ENCODE measurements at places on chromosomes 13 and 19.

- DNase-seq, result peak; percentile 99
Observed at GRCh38 chr19:19063183-19064097, at the start of gene SLC25A42. TSS of gene SLC25A42 (plus strand) at chr19:19063994. CDS start at chr19:19096125, 32,131 bp downstream.

DNA sequence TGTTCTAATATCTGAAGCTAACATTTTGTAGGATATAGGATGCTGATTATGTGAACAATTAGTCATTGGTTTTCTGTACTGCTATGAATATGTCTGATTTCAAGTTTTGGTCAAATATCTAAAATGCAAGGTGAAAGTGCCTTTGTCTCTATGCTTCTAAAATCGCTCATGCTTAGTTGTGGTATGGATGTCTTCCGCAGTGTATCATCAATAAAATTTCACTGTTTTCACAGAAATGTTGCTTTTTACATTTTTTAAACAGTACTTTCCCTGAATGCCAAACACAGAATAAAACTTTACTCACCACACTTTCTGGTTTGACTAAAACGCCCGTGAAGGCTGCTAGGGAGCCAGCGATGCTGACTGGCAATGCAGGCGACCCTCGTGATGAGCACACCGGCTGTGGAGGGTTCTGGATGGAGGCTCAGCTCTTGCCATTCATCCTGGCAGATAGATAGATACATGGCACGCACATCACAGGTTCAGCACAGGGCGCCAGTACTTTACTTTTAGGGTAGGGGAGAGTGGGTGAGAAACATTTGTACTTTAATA, 40.1 kb downstream of the SLC7A9 start:
- DNase-seq, result no peak

DNA sequence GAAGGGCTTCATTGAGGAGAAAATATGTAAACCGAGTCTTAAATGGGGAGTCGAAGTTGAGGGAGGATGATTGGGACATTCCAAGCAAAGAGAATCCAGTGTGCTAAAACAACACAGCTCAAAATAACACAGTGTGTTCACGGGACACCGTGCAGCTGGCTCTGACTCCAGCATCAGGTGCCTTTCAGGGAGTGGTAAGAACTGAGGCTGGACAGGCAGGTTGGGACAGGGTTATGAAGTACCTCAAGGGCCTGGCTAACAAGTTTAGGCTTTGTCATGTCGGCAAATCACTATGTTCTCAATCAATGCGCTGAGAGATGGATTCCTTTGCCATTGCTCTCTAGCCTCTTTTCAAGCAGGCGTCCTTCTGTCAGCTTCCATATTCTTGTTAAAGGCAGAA, 27.5 kb upstream of the WDFY2 start:
- no peak for DNase-seq

DNA sequence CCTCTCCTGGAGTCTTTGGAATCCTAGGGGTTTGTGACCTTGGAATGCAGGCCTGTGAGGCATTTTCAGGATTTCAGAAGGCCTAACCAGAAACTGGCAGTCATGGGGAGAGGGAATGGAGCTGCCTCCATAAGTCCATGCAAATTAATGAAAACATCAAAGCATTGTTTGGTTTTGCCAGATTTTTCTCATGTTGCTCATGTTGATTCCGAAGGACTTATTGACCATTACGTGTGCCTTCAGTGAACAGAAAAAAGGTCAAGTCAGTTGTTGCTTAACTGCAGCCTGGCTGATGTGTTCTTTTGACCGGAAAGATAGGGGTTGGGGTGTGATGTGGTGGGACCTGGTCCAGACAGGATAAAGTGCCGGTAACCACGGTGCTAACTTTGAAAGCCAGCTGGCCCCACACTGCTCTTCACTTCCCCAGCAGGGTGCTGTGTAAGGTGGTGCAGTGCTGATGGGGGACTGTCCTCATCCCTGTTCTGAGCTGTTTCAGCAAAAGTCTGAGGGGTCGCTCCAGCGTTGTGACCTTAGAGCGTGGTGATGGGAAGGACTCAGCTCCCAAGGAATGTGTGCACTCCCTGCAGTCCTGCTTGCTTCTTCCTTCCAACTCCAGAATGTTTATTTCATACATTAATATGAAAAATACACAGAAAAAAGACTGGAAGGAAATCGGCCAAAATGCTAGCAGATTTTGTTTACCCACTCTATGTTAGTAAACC, 3.5 kb downstream of the RNF113B start:
- no peak for DNase-seq

GRCh38 chr13:99294958-99295357, 12.2 kb downstream of the GPR183 start:
- DNase-seq, result no peak

DNA sequence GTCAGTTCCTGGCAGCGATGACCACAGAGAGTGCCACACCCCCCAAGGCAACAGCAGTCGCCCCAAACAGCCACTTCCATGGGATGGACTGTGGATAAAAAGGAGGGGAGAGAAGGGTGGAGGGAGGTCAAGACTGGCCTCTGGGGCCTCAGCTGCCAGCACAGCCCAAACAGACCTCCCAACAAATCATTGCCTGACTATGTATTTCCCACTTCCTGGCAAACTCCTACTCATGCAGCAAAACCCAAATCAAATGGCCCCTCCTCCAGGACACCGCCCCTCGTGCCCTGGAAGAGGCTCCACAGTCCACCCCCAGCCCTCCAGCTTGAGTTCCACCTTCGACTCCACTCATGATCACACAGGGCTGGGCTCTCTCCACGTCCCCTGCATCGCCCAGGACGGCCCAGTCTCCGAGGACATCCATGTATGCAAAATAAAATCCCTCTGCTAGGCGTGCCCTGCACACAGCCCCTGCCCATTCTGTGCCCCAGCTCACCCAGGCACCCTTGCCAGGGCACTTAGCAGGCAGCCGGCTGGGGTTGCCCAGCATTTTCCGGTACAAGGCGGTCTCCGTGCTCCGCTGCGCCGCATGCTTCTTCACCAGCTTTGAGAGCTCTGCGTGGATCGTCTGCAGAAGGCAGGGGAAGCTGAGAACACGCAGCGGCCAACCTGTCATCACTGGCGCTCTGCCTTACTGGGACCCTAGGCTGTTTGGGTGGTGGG, 10.5 kb upstream of the ELL start:
- no peak for DNase-seq

DNA sequence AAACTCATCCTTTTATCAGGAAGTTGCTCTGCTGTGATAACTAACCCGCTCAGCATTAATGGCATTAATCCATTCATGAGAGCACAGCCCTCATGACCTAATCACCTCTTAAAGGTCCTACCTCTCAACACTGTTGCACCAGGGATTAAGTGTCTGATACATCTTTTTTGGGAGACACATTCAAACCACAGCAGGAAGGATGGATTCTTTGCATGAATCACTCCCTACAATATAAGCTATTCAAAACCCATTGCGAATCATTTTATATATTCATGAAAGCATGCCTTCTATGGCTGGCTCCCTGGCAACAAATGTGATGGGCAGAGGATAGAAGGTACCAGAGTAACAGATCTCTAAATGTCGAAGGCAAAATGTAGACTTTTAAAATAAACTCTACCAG, 27.6 kb downstream of the ARL11 start:
- DNase-seq, result no peak
